ENCODE measurements at places on chromosomes 2 and 18. TPM values are rescaled to one million over a fixed set of nuclear protein-coding genes. Genes with fewer than 3 reads are reported as not detected.

CROCC2 gene
- total RNA-seq = not detected

SH3YL1 gene
- 14.6 TPM for total RNA-seq

OTOF gene
- not detected for total RNA-seq

GALNT13 gene
- 0.53 TPM for total RNA-seq

Data from glomerular endothelial cell (primary cell).